ENCODE measurements at places on chromosomes 1 and 21.
A peak's percentile ranks its signal among the peaks of the same experiment; 100 is the strongest.

GRCh38 chr21:33403128-33403785 is at the start of gene IFNGR2:
TSS of gene IFNGR2 (plus strand) at chr21:33403413. CDS start at chr21:33403544, 131 bp downstream.
- peak; percentile 44 for DNase-seq

GRCh38 chr1:39995973-39996393 is 41.0 kb downstream of the MFSD2A start:
- no peak for DNase-seq

GRCh38 chr1:196513821-196514220 is 94.4 kb downstream of the KCNT2 start:
- DNase-seq: no peak

DNA sequence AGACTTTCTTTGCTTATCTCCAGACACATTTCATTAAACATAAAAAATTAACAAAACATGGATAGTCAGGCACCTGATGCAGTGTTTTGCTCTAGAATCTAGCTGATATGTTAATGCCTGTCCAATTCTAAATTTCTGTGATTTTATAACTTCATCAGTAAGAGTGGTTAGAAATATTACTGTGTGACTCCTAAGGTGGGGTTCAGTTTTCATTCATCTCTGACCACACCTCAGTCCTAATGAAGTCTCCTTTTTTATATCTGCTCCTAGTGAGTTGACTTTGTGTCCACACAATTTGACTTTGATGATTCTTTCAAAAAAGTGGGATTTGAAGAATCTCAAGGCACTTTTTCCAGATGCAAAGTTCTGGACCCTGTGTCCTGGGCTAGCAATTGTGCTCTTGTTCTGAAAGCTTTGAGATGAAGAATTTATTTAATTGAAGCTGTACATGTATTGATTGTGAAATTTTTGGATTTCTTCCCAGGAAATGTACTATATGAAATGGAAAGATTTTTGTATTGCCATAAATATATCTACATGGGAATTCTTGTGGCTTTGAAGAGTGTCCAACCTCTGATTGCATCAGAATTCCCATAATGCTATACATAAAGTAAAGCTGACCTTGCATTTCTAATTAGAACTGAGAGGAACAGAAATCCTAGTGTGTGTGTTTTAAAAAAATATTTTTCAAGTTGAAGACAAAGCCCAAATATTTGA is 111.2 kb downstream of the GIPC2 start:
- no peak for DNase-seq

- no peak for DNase-seq
Observed at GRCh38 chr21:35084869-35085268, 35.8 kb upstream of the RUNX1 start.

GRCh38 chr1:20505488-20505887 is 2.5 kb downstream of the MUL1 start:
- no peak for DNase-seq

DNA sequence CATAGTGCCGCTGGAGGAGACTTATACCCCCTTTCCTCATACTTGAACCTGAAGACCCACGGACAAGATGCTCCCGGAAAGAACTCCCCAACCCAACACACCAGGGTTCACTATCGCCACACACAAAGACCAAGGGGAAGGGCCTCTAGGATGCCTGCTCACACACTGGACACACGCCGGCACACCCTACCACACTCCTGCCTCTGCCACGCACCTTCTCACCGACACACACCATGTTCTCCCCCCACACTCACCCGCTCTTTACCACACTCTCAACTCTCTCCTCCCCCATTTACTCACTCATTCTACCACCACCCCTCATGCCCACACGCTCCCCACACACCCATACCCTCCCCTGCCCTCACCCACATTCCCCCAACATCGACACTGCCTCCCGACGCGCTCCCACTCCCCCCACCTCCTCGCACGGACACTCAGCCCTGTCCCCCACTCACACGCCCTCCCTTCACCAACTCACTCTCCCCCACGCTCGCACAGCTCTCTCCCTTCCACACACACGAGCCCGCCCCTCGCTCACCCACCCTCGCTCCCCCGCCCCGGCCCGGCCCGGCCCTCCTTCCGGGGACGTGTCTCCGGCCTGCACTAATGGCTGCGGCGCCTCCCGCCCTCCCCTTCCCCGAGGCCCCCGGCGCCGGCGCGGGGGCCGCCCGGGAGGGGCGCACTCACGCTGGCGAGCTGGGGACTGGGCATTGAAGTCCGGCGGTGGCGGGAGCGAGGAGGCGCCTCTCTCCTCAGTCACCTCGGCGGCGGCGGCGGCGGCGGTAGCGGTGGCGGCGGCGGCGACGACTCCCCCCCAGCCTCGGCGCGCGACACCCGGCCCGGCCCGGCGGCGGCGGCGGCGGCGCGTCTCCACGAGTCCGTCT is 626 bp downstream of the PTP4A2 start:
- peak; percentile 34 for DNase-seq

DNA sequence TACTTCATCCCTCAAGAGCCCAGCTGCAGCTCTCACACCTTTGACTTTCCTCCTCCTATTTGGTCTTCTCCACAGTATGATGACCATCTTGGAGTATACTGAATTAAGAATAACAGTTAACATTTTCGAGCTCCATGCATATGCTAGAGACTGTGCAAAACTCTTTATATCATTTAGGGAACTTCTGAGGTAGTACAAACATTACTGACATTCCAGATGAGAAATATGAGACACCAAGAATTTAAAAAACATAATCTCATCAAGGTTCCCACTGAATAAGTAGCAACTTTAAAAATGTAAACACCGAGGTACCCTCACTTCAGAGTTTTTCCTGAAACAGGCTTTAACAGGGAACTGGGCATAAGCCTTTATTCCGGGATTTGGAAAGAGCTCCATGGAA is 22.7 kb downstream of the FMO3 start:
- DNase-seq: no peak

- DNase-seq: no peak
Observed at GRCh38 chr1:192358402-192358801, 41.6 kb downstream of the RGS21 start.

DNA sequence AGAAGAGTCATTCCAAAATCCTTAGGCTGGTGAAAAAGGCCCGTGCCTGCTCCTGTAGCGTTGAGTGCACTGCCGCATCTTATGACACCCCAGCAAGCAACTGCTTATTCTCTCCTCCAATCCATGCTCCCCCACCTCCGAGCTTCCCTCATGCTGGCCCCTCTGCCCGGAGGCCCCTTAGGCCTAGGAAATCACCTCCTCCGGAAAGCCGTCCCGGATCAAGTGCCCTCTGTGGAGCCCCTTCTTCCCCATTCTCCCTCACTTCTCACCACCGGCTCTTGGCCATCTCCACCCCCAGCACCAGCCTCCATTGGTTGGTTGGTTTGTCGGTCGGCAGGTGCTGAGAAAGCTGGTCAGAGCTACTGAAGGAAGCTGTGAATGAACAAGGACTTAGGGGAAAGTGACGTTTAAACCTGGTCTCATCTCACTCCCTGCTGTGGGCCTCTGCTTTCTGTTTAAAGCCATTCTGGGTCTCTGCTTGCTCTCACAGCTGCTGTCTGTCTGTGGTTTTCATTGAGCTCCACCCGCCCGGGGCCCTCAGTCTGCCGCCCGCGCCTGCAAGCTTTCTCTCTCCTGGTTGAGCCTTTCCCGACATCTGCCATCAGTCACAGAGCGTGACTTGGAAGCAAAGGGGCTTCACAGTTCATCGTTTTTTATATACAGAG is 122.2 kb downstream of the KCNN3 start:
- no peak for DNase-seq

DNA sequence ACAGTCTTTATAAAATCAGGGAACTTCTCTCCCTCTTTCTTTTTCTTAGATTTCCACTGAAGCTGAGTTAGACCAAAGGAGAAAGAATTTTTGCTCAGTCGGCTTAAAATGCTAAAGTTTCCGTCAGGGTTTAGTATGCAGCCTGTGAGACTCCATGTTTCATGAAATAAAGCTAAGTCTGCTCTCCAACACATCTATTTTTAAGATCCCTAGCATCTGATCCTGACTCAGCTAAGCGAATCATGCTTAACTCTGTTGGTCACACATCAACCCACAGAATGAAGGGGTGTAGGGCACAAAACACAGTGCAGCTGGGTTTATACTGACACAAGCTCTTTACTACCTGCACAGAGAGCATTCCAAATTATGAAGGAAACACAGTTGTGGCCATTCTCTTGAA is 102.4 kb upstream of the ZNF281 start:
- no peak for DNase-seq

DNA sequence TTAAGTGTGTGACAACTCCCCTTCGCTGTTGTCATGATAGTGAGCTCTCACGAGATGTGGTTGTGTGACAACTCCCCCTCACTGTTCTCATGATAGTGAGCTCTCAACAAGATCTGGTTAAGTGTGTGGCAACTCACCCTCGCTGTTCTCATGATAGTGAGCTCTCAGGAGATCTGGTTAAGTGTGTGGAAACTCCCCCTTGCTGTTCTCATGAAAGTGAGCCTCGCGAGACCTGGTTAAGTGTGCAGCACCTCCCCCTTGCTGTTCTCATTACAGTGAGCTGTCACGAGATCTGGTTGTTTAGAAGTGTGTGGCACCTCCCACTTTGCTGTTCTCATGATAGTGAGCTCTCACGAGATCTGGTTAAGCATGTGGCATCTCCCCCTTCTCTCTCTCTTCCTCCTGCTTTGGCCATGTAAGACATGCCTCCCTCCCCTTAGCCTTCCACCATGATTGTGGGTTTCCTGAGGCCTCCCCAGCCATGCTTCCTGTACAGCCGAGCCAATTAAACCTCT is 25.1 kb upstream of the LSS start:
- no peak for DNase-seq

DNA sequence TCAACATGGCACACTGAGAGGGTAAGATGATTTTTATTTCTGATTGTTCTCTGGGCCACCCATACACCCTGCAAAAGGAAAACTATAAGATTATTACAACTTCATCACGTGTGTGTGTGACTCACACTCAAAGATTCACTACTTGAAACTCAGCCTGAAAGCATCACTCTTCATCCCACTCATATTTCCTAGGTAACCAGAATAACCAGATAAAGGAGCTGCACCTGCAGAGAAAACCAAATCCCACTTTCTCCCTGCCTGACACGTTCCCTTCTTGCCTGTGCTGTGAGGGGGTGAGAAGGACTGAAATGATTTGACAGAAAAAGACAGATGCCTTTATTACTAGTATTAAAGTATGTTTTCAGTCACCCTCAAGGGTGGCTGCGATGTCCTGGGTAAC is 131.6 kb downstream of the TGFBR3 start:
- DNase-seq: no peak

GRCh38 chr1:154956544-154956941 is 644 bp upstream of the PBXIP1 start:
- no peak for DNase-seq

DNA sequence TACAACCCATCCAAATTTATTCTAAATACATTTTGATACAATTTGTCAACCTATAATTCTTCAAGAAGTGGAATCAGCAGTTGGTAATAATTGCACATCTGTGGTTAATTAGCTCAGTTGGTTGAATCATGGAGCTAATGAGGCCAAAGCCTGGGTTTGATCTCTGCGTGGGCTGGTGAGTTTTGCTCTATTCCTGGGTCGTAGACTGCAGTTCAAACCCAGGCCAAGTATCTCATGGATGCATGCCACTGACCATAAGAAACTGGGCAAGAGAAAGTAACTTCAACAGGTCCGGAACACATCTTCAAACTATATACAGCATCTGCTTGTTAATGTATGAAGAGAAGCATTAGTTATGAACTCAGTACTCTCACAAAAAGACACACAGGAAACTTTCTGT is 779.7 kb downstream of the USP25 start:
- no peak for DNase-seq

- DNase-seq: peak; percentile 26
Observed at GRCh38 chr1:184905601-184906322, 68.5 kb downstream of the NIBAN1 start.

- DNase-seq: peak; percentile 69
Observed at GRCh38 chr1:1782399-1783221, 4.3 kb upstream of the NADK start.

DNA sequence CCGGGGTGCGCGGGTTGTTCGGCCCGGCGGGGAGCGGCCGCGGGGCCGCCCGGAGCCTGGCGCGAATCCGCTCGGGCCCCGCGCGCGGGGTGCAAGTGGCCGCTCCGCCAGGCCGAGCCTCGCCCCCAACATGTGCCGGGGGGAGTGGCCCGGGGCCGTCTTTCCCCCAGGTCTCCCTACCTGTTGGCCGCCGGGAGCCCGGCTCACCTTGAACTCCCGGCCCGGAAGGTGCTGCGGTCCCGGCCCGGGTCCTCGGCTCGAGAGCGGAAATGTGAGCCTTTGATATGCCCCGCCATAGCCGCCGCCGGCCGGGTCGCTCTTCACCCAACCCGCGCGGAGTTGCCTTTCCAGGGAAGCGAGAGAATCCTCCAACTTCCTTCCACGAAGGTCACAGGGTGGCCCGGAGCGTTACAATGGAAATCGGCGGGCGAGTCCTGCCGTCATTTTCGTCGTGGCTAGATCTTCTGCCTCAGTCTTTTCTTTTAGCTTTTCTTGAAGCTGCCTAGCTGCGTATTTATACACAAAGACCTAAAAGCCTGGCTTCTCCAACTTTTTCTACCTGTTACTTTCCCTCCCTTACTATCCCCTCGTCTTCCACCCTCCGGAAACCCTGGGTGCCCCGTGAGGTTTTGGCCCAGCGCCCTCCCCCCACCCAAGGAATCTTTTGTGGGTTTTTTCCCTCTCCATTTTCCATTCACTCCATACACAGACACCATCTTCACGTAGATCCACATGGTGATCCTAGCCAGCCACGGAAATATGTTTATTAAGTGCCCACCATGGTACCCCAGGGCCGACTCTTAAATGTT is 867 bp downstream of the PTGFRN start:
- peak; percentile 33 for DNase-seq

DNA sequence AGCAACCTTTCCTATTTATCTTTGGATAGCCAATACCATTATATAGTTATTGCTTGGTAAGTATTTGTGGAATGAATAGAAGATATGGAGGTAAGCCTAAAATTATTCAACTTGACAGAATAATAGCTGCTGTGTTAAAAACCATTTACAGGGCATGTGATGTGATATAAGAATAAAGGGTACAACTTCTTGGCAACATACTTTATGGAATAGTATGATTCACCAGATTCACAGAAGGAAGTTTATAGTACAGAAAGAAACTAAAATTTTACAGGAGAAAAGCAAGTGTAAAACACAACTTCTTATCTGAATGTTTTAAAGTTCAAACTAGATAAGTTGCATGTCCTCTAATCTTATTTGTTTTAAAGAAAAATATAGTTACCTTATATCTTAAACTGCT is 186.4 kb upstream of the ZRANB2 start:
- DNase-seq: no peak

All from HuH-7 (cell line).